ENCODE measurements at places on chromosomes 2 and 18.

DNA sequence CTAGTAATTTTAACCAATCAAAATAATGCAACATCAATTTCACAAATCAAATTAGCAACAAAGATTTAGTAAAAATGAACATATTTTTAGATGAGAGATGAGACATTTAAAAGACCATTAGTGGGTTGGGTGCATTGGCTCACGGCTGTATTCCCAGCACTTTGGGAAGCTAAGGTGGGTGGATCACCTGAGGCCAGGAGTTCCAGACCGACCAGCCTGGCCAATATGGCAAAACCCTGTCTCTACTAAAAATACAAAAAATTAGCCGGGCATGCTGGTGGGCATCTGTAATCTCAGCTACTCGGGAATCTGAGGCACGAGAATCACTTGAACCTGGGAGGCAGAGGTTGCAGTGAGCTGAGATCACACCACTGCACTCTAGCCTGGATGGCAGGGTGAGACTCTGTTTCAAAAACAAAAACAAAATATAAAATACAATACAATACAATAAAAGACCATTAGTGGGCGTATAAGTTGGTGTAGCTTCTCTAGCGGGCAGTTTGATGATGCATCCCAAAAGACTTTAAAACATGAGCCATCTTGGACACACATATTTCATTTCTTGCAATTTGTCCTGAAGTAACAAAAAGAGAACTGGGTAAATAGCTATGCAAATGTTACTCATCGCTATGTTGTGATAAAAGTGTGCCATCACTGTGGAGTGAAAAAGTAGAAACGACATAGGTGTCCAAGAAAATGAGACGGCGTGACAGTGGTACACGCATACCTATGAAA is 101.8 kb downstream of the COL6A3 start:
- DNase-seq: no peak

- DNase-seq: no peak
Measured at GRCh38 chr2:227454323-227454860, 17.6 kb upstream of the AGFG1 start.

DNA sequence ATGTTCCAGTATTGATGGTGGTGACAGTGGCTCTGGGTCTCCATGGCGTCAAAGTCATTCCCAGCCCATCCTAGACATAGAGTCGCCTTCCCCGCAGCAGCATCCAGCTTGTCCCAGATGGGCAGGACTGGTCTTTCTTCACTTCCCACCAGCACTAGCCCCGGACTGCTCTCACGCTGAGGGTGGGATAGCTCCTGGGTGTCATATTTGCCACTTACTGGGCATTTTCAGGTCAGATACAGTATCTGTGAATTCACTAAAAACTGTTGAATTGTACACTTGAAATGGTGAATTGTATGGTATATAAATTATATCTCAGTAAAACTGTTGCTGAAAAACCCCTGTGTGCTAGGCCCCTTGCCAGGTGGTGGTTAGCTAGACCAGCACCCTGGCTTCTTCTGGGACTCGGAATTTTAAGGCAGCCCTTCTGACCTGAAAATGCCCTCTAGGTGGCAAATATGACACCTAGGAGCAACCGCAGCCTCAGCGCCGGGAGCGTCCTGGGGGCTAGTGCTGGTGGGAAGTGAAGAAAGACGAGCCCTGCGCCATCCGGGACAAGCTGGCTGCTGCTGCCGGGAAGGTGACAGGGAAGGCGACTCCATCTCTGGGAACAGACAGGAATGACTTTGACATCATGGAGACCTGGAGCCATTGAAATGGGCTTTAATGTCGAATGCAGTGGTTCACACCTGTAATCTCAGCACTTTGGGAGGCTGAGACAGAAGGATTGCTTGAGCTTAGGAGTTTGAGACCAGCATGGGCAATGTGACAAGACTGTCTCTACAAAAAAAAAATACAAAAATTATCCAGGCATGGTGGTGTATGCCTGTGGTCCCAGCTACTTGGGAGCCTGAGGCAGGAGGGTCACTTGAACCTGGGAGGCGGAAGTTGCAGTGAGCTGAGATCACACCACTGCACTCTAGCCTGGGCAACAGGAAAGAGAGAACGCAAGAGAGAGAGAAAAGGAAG is 56.2 kb downstream of the DDX1 start:
- no peak for DNase-seq

DNA sequence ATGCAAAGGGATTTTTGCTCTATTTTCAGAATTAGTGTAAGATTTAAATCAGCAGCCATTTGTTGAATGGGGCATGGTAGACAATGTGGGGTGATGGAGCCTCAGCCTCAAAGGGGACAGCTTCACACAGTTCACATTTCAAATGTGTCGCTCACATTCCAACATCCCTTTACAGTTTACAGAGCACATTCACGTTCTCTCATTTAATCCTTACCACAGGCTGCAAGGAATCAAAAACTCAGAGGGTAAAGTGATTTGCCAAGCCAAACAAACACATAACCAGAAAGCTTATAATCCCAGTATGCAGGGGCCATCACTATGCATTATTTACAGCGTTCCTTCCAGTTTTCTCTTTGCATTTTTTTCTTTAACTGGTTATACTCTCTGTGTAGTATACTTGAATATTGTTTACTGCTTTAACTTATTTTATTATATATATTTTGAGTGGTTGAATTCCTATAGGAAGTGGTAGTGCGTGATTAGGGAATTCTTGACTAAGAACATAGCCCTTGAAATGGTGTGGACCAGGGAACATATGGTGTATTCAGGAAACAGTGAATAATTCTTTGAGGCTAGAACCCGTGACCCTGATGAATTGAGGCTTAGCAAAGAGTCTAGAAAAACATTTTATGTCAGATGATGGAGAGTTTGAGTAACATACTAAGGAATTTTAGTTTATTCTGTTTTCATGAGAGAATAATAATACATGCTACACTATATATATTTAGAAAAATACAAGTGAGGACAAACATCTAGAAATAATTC is 18.1 kb upstream of the TAF1B start:
- no peak for DNase-seq

DNA sequence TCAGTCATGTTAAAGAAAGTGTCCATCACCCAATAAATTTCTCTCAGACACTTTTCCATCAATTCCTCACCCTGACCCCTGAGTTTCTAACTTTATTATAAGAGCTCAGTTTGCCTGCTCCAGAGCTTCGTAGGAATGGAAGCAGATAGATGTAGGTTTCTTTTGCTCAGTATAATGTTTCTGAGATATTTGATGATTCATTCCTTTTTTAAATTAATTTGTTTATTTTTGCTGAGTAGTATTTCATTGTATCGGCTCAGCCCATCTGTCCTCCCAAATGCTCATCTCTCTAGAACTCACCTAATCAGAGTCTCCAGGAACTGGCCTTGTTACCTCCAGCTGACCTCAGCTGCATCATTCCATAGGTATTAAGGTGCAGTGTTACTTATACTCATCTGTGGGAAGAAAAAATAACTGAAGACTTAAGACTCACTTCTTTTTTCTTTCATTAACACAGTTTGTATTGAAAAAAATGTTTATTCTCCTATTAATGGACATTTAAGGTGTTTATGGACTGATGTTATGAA is 11.9 kb upstream of the BCL2L11 start:
- no peak for DNase-seq

DNA sequence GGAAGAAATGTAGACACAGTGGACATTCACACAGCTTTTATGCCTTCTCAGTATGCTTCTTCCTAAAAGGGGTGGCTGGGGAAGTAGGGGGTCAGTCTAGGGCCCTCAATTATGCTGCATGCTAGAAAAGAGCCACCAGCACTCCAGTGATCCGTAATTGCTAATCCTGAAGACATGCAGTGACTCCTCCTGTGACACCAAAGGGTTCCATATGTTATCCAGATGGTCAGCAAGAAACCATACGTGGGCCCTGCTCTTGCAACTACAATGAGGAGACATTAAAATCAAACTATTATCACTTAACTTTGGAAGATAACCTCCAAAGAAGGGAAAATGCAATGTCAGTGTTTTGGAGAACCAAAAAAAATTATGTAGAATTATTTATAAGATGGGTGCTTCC is 143.4 kb upstream of the LYPD1 start:
- DNase-seq: no peak

- DNase-seq: no peak
Measured at GRCh38 chr2:225930687-225931086, 531.2 kb downstream of the NYAP2 start.

DNA sequence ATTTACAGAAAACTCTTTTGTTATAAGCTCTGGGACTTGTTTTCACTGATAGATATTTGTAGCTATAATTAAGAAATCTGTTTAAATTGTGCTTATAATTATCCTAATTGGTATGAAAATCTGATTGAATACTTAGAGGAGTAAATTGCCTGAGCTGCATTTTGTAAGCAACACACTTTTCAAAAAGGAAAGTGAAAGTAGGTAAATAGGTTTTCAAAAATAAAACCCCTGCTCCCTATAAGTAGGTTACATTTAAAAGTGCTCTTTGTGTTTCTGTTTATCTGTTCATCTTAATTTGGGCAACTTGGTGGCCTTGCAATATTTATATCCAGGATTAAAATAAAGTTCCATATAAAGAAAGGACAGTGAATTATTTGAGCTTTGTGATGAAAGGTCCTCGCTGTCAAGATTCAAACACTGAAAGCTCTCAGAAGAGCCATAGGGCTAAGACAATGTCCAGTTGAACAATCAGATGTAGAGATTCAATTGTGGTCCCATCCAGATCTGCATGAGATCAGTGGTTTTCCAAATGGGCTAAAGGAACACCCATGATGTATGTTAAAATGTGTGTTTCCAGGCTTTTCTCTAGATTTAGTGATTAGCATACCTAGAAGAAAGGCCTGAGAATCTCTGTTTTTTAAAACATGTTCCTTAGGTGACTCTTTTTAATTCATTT is 371.6 kb downstream of the RPRM start:
- no peak for DNase-seq

- no peak for DNase-seq
Measured at GRCh38 chr2:196096982-196097745, 28.5 kb upstream of the DNAH7 start.

DNA sequence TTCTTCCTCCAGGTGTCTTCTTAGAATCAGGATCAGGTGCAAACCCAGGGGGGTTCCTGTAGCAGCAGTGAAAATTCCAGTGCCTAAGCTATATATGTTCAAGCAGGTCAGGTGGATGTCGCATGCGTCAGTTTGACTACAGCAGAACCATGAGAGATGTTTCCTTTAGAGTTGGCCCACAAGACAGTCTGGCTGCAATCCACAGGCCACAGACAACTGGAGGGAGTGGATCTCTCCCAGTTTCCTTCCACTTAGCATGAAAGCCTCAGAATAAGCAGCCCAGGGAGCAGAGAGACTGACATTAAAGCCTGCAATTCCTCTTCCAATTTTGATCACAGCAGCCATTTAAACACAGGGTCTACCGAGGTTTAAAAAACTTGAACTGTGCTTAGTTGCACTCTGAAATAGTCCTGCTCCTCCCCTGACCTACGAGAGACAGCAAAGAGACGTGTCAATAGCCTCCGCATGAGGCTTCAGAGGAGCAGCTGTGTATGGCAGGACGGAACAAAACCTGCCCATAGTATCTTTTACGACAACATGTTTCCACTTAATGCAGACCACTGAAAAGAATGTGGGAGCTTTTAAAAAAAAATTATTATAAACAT is 988 bp upstream of the KCNE4 start:
- no peak for DNase-seq

DNA sequence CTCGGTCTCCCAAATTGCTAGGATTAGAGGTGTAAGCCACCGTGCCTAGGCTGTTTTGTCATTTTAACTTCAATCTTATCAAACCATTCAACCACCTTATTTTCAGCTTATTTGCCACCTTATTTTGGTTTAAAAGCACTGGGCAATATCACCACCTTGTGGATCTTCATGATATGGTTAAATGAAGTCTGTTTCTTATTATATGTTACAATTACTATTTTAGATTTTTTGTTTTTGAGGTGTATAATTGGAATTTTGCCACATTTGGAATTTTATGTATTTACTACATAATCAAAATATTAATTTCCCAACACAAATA is 43.8 kb upstream of the SCN9A start:
- no peak for DNase-seq

- no peak for DNase-seq
Measured at GRCh38 chr2:199977984-199978415, 22.6 kb downstream of the MAIP1 start.

DNA sequence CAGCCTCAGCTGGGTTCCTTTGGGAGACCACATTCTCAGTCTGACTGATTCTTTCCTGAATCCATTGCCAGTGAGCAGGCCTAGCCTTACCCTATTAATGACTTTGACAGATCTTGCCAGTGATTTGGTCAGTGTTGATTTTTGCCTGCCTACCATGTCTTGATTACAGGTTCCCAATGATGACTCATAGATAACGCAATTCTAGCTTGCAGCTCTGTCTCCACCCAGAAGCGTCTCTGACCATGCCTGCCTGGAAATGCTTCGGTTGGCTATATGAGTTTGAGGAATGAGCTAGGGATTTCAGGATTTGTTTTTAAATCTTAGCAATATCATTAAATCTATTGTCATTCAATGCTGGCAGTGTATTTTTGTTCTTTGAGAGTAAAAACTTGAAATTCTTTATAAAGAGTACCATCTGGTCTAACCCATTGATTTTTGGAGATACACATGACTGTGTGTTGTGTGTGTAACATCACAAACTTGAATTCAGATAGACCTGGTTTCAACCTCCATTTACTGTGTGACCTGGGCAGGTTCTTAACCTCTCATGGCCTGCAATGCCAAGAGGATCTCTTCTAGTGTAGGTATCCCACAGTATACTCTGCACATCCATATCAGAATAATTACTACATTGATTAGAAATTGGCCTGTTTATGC is 57.0 kb downstream of the CCDC150 start:
- no peak for DNase-seq

GRCh38 chr2:20148426-20148922 is 76.5 kb downstream of the SDC1 start:
- no peak for DNase-seq

DNA sequence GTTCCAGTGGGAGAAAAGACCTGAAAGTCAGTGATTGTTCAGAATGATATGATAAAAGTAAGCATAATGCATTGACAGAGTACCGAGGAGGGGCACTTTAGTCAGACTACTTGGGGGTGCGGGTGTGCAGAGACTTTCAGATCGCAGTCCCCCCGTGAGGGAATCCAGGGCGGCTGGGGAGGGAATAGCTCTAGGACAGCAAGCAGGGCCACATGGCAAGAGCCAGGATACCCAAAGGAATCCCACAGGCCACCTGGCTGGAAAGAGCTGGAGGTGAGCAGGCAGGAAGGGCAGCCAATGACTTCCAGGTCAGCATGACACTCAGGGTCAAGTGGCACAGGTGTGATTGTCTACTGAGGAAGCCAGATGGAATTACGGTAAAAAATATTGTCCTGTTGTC is 157.5 kb downstream of the CYP26B1 start:
- DNase-seq: no peak

Measured in NCI-H1048 (cell line).